NCI-H748 treated with DMSO at 0.1 percent for 48 hours (cell line): ENCODE measurements at places on chromosomes 5 and 9.

- DNase-seq: no peak
These were observed 15.9 kb downstream of the DAP start for GRCh38 chr5:10745133-10745532.

DNA sequence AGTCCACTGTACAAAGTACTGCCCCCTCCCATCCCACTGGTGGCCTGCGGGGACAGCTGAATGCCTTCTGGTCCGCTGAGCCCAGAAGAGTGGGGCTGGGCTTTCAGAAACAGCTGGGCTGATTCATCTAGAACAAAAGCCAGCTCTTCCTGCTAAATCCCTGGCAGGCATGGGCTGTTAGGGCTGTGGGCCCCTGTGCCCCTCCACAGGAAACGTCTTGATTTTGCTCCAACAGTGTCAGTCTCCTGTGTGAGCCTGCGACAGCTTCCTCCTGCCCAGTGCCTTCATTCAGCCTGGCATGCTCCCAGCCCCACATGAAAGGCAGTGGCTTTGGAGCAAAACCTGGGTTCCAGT is 6.9 kb upstream of the GSN start:
- DNase-seq: no peak

DNA sequence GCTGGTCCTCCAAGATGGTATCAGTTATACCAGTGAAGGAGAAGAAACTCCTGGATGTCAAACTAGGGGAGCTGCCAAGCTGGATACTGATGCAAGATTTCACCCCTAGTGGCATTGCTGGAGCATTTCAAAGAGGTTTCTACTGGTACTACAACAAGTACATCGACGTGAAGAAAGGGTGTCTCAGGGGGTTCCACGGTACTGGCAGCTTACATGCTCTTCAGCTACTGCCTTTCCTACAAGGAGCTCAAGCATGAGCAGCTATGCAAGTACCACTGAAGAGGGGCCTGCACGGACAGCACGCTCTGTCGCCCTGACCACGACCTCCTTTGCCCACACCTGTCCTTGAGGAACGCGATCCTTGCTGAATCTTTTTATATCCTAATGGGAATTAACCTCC is 19.5 kb downstream of the ACTL7B start:
- DNase-seq: no peak

- DNase-seq: no peak
These were observed 95.6 kb upstream of the ZNF608 start for GRCh38 chr5:124841829-124842712.

DNA sequence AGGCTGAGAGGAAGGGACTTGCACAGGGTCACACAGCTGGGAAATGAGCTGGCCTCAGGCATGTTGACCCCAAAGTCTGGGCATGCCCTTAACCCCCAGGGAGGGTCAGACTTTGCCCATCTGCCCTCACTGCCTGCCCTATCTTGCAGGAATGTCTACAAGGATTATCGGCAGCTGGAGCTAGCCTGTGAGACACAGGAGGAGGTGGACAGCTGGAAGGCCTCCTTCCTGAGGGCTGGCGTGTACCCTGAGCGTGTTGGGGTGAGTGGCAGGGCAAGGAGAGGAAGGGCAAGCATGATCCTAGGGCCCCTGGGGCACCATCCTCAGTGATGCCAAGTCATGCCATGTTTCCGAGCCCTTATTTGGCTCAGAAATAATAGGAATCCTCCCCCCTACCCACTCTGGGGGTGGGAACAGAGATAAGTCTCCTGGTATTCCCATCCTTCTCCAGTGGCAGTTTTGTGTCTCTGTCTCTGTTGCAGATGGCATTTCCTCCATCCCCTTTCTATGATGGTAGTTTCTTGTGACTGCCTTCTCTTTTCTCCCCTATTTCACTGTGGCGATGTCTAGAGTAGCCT is 28.5 kb downstream of the GOLGA2 start:
- DNase-seq: no peak

GRCh38 chr9:120909904-120910303 is 16.7 kb downstream of the TRAF1 start:
- DNase-seq: no peak

DNA sequence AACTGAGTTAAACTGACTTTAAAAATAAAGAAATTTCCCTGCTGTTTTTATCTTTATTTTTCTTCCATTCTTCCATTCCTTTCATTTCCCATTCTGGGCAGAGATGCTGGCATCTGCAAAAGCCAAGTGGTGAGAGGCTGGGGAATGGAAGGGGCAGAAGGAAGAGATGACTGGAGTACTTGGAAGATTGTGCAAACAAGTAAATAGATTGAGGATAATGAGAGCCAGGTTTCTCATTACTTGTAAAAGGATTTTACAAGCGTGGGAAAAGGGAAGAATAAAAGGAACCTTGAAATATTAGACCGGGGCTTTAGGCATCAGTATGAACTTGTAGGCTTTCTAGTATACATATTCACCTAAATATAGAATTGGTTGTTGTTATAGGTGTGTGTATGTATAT is 341.2 kb downstream of the CAAP1 start:
- no peak for DNase-seq

DNA sequence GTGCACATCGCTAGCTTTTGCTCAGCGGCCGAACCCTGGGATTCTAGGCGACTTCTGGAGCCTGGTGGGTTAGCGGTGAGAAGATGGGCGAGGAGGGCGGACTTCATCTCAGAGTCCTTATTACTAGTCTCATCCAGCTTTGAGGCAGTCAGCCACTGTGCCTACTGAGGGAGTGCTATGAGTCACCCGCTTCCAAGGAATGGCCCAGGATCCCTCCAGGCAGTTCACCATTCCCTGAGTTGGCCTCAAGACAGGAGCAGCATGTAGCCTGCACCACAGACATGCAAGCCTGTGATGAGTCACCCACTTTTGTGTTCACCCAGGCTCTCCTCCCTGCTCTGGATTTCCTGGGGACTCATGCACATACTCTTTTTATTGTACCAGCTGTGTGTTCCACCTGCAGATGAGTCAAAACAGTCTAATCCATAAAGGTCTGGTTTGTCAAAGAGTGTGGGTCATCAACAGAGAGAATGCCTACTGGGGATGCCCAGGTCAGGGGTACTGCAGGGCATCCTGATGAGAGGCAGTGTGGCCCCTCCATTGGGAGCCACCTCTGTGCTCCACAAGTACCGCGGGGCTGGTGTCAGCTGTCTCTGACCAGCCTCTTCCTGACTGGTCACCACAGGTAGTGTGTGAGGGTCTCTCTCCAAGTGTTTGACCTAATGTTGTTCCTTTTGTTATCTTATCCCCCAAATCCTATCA is 20.2 kb downstream of the SLC22A5 start:
- DNase-seq: no peak
